ENCODE measurements at places on chromosomes 1 and 21.
A peak's percentile ranks its signal among the peaks of the same experiment; 100 is the strongest.

- no peak for DNase-seq
Measured at GRCh38 chr1:206442101-206442500, 28.2 kb upstream of the IKBKE start.

DNA sequence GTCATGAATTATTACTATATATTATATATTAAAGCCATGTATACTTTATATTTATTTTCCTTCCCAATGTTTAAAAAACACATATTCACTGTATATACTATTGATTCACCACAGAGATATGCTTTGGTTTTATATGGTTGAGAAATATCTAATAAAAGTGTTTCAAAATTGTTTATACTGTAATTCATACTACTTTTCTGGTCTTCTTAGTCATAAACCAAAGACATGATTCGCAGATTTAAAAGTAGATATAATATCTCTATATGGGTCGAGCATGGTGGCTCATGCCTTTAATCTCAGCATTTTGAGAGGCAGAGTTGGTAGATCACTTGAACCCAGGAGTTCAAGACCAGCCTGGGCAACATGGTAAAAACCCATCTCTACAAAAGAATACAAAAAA, 738.4 kb downstream of the USP25 start:
- DNase-seq, result no peak

GRCh38 chr21:41611966-41612606, 104.1 kb upstream of the TMPRSS2 start:
- peak; percentile 52 for DNase-seq

DNA sequence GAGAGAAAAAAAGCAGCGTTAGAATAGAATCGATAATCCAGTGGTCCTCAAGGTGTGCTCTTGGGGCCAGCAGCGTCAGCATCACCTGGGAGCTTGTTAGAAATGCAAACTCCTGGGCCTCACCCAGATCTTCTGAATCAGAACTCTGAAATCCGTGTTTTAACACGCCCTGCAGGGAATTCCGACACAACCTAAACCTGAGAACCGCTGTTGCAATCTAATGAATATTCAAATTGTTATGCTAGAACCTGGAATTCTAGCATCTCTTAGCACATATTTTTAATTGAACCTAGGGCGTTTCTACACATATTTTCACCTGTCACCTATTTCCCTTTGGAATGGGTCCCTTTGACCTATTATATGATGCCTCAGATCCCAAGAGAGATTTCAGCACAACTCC, 175.7 kb downstream of the PSMG1 start:
- DNase-seq, result no peak

DNA sequence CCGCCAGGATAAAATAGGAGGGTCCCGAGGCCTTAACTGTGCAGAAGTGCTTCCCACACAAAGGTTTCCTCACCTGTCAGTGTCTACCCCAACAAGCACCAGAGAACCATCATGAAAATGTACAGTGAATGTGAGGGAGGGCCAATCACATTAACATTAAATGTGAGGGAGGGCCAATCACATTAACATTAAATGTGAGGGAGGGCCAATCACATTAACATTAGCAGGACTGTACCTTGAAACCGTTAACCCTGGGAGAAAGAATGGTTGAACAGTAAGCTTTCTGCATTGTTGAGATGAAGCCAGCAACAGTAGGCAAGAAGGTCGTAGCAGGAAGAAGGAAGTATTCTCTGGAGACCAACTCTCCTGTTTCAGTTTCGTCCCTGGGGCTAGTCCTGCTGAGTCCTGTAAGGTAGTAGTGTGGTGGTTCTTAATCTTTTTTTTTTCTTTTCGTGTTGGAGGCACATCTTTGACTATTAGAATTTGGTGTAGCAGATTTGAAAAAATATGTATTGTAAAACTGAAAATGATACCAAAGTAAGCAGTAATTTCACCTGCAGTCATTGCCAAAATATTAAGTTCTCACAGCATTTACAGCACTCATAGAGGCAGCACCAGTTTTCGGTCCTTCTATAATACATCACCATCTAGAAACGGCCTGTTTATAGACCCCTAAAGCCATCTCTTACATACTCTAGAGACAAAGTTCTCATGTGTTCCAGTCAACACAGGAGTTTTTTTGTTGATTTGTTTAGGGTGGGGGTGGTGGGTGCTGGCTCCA, 98.6 kb upstream of the PPP2R5A start:
- no peak for DNase-seq

DNA sequence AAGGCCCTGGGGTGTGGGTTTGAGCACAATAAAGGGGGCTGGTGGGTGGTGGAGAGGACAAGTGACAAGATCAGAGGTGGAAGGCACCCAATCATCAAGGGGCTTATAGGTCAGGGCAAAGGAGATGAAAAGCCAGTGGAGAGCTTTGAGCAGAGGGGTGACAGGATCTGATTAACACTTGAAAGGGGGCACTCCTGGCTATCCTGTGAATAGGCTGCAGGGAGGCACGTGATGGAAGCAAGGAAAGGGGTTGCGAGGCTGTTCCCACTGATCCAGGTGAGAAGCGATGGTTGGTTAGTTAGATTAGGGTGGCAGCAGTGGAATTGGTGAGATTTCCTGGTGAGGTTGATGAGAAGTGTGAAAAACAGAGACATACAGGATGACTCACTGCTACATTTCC, 80.6 kb downstream of the WLS start:
- DNase-seq, result no peak

DNA sequence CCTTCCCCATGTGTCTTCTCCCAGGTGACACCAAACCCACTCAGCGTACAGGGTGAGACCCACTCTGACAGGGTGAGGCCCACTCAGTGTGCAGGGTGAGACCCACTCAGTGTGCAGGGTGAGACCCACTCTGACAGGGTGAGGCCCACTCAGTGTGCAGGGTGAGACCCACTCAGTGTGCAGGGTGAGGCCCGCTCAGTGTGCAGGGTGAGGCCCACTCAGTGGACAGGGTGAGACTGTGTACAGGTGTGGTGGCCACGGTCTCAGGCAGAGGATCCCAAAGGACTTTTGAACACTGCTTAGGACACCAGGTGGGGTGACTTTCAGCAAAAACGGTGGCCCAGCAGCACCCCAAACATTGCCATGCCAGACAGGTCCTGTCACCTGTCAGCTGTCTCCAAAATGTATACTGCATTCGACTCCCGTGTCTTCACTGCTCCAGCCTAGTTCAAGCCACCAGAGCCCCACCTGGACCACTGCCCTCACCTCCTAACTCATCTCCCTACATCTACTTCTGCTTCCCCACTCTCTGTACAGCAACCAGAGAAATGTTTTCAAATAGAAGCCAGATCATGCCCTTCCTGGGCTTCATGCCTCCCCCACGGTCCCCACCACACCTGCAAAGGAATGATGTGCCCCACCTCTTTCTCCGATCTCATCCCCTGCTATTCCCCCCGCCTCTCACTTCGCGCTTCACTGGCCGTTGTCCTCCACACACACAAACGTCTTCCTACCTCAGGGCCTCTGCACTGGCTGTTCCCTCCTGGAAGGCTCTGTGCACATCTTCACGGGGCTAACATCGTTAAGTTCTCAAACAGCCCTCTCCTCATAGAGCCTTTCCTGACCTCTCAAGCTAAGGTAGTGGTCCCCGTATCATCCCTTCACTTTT, 52.1 kb downstream of the ACBD3 start:
- DNase-seq, result no peak

DNA sequence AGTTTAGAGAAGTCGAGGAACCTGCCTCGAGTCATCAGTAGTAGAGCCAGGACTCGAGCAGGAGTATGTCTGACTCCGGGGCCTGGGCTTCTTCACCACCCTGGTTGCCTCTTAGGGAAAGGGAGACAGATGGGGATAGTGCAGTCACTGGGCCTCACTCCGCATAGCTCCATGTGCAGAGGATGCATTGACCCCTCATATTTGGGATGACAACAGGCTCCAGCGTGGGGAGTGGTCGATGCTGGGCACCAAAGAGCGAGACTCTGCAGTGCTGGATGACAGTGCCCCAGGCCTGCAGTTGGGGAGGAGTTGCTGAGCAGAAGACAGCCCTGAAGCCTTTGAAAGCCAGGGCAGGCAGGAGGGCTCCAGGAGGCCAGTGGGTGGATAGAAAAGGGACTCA, 20.8 kb upstream of the TENT5C start:
- DNase-seq, result no peak

DNA sequence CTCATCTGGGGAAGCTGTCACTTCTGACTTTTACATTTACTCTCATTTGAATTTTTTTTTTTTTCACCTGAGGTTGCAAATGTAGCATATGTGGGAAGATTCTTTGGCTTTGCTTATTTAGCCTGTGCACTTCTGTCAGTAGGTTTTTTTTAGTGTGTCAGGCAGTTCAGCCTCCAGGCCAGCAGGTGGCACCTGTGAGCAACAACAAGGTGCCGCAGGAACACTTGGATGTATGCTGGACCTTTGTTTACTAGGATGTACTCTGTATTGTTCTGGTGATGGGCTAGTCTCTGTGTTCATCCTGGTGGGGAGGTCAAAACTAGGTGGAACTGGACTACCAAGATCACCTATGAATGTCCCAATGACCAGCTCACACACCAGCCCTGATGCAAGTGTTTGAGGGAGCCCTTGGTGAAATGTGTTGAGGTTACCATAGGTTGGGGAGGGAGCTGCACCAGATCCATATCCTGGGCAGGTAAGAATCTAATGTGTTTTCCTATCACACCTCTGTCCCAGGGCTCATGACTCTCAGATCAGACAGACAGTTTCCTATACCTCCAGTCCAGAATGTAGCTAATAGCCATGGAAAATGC, 618.2 kb downstream of the BRINP3 start:
- DNase-seq, result no peak

DNA sequence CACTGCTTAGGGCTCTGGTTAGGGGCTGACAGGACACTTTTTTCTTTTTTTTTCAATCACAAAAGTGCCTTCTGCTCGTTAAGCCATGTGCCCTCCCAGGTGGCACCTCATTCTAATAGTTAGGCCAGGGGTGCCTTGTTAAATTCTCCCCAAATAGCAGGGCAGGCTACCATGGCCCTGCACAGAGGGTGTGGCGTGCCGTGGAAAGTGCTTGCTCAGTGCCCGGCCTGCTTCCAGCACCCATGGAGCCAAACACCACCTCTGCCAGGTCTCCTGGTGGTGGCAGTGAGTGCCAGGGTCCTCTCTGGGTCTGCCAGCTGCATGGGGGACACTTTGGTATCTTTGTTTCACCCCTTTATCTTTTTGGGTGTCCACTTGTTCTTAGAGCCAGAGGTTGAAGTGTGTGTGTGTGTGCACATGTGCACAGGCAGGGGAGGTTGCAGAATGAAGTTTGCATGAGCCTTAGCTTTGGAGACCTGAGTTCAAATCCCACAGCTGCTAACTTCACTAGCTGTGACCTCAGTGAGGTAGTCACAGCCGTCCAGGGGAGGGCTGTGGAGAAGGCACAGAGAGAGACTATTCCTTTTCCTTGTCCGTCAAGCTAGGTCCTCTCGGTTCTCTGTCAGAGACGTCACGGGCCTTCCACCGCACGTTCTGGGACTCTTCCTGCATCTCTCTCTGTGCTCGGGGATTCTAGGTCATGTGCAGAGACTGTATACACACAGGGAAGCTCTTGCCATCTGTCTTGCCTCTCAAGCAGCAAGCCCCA, 39.9 kb upstream of the CSF3R start:
- no peak for DNase-seq

- no peak for DNase-seq
Measured at GRCh38 chr1:206020393-206021007, 3.2 kb downstream of the CTSE start.

DNA sequence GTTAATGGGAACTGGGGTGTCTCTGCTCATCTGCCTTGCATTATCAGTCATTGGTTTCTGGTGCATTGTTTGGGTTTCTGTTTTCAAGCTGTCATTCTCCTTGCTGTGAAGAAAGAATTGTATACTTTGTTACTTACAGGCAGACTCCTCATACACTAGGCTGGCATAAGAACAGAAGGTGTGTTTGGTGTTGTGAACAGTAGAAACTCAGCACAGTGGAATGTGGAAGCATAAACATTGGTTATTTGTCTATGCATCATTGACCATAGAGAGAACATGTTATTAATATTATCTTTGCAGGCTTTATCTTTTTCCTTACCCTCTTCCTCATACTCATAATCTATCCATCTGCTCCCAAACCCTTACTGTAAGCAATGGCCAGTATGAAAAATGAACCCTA, 18.2 kb downstream of the C1orf87 start:
- DNase-seq, result no peak

DNA sequence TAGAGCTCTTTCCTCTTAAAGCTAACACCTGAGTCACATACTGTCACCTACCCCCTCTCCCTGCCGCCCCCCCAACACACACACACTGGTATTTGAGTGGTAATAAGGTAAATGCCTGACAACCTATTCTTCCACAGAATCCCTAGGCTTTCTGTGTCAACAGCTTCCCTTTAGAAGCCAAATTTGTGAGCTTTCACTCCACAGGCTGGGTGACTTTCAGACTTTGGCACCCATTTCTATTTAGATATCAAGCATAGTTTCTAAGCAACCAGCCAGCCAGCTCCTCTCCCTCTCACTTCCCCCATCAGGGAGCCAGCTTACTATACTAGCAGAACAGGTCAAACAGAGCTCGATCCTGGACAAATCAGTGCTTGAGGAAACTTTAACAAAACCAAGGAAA, 3.2 kb upstream of the C1orf74 start:
- DNase-seq, result peak; percentile 78

DNA sequence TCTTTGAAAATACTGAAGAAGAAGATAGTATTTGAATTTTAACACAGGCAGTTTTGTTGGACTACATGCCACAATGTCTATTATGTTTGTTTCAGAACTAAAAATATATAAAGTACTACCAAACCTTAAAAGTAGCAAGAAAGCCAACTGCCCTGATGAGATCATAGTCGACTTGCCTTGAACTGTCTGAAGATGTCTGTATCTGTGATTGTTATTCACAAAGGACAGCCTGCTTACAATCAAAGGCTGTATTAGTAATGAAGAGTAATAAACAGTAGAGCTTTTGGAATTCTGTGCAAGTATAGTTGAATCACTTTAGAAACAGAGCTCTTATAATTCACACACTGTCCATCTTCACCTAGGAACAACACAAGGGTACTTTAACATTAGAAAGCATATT, 228.3 kb downstream of the NCAM2 start:
- DNase-seq, result no peak

GRCh38 chr1:13517193-13517812, 3.5 kb upstream of the LRRC38 start:
- DNase-seq, result no peak

- peak; percentile 15 for DNase-seq
Measured at GRCh38 chr1:65247419-65248359, 61.7 kb upstream of the DNAJC6 start.

DNA sequence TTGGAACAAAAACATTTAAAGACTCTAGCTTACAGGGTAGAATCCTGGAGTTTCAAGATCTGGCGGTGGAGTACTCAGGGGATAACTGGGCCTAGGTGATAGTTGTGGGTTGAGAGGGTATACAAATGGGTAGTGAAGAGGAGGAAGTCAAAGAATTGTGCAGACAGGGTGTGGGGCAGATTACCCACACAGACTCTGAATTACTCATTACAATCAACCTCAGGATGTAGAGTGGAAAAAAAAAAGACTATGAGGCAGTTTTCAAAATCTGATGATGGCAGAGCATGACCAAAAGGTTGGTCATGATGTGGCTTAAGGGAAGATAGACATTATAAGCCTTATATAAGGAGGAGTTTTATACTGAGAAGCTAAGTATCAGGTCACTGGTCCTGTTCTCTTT, 44.1 kb upstream of the GLIS1 start:
- DNase-seq, result no peak

Measured in mucosa of gallbladder (tissue), 1 donor.